ENCODE measurements at places on chromosomes 4 and X.

DNA sequence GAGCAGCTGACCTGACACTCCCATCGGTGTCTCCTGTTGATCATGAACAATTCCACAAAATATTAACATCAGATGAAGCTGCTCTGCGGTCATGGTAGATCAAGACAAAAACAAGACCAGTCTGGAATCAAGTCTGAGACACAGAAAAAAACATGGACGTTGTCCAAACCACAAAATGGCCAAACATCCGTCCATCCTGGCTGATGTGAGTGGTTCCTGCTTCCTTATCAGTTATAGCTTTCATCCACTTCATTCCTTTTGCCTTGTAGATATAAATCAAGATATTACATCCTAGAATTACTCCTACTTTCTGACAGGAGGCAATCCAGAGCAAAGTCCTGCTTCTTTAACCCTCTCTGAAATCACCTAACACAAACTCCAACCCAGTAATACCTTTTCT, 28.8 kb upstream of the PCSK1N start:
- no peak for DNase-seq

DNA sequence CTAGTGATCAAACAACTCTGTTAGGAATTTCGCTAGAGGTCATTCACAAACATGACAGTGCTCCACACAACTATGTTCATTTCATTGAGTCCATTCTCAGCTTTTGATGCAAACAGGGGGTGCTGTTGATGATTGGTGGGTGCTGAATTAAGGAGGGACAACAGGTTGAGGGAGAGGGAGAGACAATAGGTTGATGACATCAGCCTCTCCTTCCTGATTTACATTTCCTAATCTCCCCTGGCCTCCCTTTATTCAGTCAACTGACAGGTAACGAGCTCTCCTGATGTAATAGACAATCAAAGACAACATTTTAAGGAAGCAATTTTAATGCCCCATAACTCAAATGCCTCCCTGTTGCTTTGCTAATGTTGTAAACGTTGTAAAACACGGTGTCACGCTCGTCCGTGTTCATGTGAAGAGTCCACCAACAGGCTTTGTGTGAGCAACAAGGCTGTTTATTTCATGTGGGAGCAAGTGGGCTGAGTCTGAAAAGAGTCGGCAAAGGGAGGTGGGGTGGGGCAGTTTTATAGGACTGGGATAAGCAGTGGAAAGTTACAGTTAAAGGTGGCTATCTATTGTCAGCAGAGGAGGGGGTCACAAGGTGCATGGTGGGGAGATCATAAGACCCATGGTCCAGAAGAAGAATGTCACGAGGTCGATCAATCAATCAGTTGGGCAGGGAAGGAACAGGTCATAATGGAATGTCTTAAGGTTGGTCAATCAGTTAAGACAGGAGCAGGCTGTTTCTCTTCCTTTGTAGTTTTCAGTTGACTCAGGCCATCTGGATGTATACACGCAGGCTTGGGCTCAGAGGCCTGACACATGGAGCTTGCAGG, 4.8 kb upstream of the GAR1 start:
- DNase-seq = no peak

DNA sequence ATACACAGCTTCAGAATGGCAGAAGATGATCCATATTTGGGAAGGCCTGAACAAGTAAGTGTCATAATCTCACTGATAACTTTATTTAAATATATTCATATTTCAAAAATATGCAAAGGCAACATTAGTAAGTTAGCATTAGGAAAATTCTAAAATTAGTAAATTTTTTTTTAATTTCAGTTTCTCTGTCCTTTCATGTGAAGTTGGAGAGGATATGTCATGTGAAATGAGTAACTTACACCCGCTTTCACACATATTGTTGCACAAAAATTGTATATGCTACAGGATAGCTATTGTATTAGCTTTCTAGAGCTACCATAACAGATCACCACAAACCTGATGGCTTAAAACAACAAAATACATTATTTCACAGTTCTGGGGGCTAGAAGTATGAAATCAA, 24.3 kb downstream of the NFKB1 start:
- no peak for DNase-seq

- no peak for DNase-seq
These were observed 117.1 kb downstream of the TMEM164 start for GRCh38 chrX:110120025-110120424.

DNA sequence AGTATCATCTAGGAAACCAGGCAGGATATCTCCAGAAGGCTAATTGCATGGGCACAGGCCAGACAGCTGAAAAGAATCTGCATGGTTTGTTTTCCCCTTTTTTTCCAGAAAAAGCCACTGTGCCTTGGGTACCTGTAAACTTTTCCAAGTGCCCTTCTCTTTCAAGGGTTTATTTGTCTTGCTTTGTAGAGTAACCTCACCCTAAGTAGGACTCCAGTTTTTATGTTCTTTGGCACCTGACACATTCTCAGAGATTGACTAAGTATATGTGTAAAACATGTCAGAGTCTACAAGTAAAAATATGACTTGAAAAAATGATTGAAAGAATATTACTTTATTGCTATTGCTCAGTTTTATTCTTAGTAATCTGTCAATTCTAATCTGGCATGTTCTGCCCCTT, 70.7 kb upstream of the TEX13C start:
- no peak for DNase-seq

- DNase-seq = no peak
These were observed 43.0 kb upstream of the GABRA2 start for GRCh38 chr4:46432923-46433322.

DNA sequence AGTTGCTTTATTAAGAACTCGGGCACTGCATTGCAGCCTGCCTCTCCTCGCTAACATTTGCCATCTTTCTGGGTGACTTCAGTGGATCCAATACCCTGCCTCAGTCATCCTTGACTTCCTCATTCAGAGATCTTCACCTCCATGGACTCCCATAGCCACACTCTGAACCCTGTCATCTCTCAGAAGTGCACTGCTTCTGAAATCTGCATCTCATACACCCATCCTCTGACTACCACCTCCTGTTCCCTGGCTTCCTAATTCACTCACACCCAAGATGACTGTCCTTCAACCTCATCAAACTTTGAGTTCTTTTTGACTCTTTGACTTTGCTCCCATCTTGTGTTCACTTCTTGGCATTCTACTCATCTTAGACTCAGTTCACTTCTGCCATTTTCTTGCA, 25.3 kb upstream of the CYBB start:
- no peak for DNase-seq

GRCh38 chr4:129323658-129324057, 227.7 kb downstream of the C4orf33 start:
- no peak for DNase-seq

DNA sequence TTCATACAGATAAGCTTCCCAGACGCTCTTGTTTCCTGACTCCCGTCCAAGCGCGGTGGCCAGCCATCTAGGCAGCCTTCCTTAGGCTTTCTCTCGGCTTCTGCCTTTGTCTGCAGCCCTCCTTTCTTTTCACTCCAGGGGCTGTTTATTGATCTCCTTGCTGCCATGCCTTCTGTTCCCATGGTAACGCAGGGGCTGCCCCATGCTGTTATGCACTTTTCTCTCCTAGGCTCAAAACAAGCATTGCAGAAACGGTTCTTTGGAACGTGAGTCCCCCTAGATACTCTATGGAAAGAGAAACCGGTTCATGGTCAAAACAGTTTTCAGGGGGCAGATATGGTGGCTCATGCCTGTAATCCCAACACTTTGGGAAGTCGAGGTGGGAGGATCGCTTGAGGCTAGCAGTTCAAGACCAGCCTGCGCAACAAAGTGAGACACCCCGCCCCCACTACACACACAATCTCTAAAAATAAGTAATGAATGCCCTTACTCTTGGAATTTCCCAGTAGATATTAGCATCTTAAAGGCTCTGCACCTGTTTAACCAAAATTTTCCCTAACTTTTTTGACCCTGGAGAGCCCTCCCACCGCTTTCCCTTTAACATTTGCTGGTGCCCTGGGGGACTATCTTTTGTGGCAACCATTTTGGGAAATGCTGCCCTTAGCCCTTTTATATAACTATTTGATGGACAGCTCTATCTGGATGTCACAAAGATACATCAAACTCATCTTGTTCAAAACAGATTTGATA, 53.9 kb upstream of the ZNF157 start:
- DNase-seq = no peak

GRCh38 chr4:87574996-87575395, 33.3 kb upstream of the DSPP start:
- DNase-seq = no peak

GRCh38 chr4:143356493-143356892, 19.8 kb downstream of the GAB1 start:
- DNase-seq = no peak

- DNase-seq = no peak
These were observed 47.0 kb upstream of the NAP1L5 start for GRCh38 chr4:88744609-88745008.

DNA sequence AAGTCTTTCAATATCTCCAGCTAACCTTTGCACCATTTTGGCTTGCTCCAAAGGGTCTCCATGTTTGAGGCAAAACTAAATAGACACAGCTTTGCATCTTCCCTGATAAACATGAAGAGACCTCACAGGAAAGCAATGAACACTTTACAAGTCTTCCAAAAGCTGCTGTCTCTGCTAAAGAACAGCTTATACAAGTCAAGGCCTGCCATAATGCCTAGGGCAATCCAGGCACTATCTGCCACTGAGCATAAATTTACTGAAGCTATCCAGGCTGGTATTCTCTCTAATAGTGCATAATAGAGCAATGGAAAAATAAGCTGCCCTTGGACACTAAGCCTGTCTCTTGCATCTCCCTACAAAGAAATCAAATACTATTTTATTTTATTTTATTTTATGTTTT, 60.1 kb upstream of the S100G start:
- no peak for DNase-seq

- DNase-seq = no peak
These were observed 47.0 kb downstream of the RAI2 start for GRCh38 chrX:17814059-17814458.

DNA sequence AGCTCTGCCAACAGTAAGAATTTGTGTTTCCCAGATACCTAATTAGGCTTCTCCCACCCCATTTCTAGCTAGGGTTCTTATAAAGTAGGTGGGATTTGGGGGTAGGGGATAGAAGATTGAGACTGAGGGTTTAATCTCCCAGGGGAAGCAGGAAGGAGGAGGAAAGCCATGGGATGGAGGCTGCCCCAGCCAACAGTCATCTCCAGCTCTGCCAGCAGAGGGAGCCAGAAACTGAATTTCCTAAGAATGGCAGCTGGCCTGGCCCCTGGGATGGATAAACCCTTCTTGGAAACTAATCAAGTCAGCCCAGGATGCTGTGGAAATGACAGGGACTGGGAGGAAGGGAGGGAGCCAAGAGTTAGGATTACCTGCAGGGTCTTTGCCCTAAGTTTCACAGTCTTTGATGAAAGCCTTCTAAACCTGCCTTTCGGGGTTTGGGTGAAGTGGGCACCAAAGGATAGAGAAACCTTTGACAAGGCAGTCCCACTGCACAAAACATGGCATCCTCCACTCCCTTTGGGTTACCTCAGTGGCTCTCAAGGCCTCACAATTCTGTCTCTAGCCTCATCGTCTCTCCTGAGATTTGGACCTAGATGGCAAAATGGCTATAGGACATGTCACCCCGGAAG, 6.7 kb upstream of the ERCC6L start:
- no peak for DNase-seq

GRCh38 chrX:131841496-131842437, 181.3 kb upstream of the STK26 start:
- no peak for DNase-seq

GRCh38 chrX:40526412-40526811, 54.4 kb upstream of the ATP6AP2 start:
- DNase-seq = no peak

DNA sequence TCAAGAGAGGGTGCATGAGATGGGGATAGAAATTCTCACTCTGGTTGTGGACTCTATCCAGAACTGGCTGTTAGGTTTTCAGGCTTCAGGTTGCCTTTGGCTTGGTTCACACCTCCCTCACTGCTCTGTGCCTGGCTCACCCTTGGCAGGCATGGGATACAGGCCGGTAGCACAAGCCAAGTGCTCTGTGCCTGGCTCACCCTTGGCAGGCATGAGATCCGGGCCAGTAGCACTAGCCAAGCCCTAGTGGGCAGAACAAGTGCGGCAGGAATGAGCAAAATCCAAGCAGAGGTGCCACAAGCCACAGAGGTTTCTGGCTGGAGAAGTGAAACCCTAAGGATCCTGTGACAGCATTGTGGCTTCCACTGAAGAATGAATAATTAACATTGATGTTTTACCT, 1642.3 kb downstream of the C4orf33 start:
- no peak for DNase-seq

DNA sequence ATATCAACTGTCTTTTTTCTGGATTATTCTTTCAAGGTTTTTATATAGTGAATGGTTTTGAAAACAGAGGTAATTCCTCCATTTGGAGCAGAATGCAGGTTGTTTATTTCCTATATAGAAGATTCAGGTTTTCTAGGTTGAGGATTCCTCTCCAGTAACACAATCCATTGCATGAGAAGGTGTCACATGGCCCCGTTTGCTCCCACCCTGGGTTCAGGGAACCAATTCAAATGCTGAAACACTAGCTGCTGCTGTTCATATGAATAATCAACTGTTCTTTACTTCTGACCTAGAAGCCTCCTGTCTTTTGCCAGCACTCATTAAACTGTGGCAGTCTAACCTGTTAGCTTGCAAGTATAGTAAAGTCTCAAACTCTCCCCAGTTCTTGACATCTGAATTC, 1316.9 kb upstream of the TENM3 start:
- DNase-seq = no peak

GRCh38 chrX:71225676-71226075, 2.7 kb downstream of the GJB1 start:
- no peak for DNase-seq

- DNase-seq = no peak
These were observed 859.2 kb upstream of the PRKX start for GRCh38 chrX:4572691-4573090.

GRCh38 chr4:110154582-110154981, 43.8 kb downstream of the ELOVL6 start:
- DNase-seq = no peak

- DNase-seq = no peak
These were observed 37.1 kb upstream of the STX18 start for GRCh38 chr4:4578981-4579380.

- DNase-seq = no peak
These were observed 836.6 kb upstream of the PRKX start for GRCh38 chrX:4550018-4550417.

- no peak for DNase-seq
These were observed 33.4 kb downstream of the GATB start for GRCh38 chr4:151727365-151727764.

DNA sequence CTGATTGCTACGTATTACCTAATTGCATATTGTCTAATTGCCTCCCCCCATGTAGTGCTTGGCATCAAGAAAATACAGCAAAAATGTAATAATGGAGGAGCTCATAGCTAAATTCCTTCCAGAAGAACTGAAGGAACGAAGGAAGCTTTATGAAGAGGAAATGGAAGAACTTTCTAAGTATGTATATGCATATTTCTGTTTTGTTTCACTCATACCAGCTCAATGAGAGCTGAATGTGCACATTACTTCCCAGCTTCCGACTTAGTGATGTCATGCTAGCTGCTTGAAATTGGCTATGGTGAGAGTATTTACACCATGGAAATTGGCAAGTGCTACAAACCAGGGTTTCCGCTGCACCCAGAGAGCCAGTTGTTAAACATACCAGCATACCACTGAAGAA, 34.7 kb downstream of the LONRF3 start:
- DNase-seq = no peak

- no peak for DNase-seq
These were observed 60.8 kb upstream of the MSANTD1 start for GRCh38 chr4:3188118-3188517.
